ENCODE measurements at places on chromosomes 1 and 21.

- peak; percentile 82 for DNase-seq
Measured at GRCh38 chr1:99707535-99708142, 58.8 kb downstream of the FRRS1 start.

DNA sequence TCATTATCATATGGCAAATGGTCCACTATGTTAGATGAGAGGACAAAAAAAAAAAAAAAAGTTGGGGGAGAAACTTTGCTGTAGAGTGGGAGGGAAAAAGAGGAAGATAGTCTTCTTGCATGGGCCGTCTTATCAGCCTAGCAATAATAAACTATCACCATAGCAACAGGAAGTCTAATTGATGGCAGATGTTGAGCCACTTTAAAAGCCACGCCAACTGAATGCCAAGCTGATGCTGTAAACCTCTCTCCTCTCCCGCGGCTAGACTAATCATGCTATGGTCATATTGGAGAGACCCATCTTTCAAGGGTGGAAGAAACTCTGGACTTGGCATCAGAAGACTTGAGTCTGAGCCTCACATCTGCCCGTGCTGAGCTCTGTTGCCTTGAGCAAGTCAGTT is 122.2 kb upstream of the HOOK1 start:
- DNase-seq, result peak; percentile 89

GRCh38 chr1:88683541-88684481 is at the start of gene PKN2:
TSS of gene PKN2 (plus strand) at chr1:88684273. CDS start at chr1:88684581, 308 bp downstream.
- peak; percentile 99 for DNase-seq

- no peak for DNase-seq
Measured at GRCh38 chr1:121458291-121459048, 273.7 kb downstream of the SRGAP2C start.

- no peak for DNase-seq
Measured at GRCh38 chr1:10186331-10187025, 23.9 kb upstream of the KIF1B start.

- DNase-seq, result peak; percentile 81
Measured at GRCh38 chr1:119743776-119744597, 24.7 kb downstream of the HMGCS2 start.

GRCh38 chr21:44461005-44461404 is 5.7 kb downstream of the LRRC3 start:
- no peak for DNase-seq

DNA sequence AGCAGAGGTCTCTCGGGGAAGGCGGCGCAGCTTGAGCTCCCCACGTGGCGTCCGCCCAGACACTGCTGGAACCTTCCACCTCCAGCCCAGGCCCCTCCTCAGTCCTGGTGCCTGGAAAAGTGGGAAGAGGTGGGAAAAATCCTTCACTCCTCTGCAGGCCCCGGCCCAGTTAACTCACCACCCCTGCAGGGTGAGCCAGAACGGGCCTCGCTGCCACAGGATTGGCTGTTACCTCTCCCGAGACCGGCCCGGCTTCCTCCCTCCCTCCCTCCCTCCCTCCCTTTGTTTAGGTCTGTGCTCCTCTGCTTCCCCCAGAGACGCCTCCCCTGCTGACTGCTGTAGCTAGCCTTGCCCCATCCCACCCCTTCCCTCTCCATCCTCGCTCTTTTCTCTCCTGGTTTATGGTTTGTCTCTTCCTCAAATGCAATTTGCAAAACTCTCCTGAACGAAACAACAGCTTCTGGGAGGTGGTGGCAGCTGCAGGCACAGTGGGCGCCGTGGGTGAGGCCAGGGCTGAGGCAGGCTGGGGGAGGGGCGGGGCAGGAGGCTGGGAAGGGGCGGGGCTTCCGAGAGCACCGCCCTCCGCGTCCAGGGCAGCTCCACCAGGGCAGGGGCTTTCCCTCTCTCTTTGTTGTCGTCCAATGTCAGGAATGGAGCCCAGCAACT is 6.5 kb downstream of the CAPN9 start:
- peak; percentile 47 for DNase-seq

DNA sequence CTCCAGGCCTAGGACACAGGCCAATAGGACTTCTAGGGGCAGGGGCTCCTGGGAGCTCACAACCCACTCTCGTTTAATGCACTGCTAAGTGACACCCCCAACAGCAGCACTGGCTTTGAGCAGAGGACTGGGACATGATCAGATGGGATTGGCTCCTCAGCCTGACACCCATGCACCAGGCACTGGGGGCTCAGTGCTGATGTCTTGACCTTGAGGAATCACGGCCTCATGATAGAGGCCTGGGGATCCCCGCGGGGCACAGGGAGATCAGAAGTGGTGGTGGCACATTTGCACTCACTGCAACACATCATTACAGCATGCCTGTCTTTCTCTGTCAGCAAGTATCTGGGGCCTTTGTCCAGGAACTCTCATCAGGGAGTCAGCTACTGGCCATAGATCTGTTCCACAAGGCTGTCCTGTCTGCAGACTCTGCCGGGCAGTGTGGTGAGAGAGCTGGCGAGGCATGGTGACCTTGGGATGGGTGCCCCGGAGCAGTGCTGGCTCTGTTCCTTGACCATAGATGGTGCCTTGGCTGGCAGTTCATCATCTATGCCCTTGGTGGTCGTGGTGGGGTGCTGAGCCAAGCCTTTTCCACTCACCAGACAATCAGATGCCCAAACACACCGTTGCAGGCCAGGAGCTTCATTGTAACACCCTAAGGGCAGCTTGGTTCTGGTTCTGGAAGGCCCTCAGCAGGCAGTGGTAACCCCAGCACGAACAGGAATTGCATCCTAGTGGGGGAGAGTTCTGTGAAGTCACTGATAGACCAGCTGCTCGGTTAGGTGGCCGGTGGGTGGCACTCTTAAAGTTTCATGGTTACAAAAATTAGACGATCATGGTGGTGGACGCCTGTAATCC is 22.2 kb upstream of the PARP1 start:
- no peak for DNase-seq

DNA sequence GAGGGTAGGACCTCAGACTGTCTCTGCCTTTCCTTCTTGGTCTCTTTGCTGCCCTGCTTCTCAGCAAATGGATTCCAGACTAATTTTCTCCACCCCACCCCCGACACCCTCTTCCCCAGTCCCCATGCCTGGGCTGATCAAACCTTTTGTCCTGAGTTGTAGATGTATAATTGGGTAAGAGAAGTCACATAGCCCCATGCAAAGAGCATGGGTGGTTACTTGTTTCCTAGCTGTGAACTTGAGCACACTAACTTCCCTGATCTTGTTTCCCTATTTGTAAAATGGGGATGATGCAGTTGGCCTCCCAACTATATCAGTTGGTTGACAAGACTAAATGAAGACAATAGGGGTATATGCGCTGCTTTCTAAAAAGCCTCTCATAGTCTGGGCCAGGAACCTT is 9.2 kb downstream of the PADI6 start:
- DNase-seq, result no peak

- DNase-seq, result no peak
Measured at GRCh38 chr1:202954057-202954745, 3.9 kb downstream of the ADIPOR1 start.

DNA sequence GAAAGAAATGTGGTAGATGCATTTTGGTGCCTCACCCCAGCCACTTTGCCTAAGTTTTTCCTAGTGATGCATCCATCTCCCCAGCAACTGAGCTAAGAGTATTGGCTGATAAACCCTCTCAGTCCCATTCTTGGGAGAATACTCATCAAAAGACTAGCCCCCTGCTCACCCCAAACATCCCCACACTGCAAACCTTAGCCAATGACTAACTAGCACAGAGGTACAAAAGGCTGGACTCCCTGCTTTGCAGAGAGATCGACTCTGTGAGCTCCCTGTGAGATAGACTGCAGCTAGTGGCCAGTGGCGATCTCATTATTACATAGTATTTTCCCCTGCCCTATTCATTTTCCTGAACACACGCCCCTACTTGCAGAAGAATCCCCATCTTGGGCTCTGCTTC is 155.3 kb downstream of the HHIPL2 start:
- no peak for DNase-seq

DNA sequence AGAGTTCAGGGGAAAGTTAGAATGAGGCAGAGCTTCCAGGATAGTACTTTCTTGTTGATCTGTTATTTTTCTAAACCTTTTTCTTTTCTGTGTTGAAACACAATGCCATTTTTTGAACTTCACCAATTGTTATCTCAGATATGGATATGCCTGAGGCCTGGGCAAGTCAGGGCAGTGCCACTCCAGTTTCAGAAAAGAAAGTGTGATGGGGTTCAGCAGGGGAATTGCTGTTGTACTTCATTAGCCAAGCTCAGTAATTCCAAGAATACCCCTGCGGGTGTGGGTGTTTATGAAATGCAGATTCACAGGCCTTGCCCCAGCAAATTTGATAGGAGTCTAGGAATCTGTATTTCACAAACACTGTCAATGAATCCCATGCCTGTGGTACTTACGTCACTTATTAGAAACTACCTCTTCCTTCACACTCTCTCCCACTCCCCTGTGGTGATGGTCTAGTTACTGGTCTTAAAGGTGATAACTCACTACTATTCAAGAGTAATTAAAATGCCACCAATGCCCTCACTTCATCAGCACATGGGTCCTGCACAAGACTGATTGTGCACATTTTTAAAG is 142.3 kb downstream of the PBX1 start:
- DNase-seq, result no peak

- no peak for DNase-seq
Measured at GRCh38 chr1:225747566-225747965, 30.1 kb upstream of the SRP9 start.
